ENCODE measurements at places on chromosomes 11 and 22.

DNA sequence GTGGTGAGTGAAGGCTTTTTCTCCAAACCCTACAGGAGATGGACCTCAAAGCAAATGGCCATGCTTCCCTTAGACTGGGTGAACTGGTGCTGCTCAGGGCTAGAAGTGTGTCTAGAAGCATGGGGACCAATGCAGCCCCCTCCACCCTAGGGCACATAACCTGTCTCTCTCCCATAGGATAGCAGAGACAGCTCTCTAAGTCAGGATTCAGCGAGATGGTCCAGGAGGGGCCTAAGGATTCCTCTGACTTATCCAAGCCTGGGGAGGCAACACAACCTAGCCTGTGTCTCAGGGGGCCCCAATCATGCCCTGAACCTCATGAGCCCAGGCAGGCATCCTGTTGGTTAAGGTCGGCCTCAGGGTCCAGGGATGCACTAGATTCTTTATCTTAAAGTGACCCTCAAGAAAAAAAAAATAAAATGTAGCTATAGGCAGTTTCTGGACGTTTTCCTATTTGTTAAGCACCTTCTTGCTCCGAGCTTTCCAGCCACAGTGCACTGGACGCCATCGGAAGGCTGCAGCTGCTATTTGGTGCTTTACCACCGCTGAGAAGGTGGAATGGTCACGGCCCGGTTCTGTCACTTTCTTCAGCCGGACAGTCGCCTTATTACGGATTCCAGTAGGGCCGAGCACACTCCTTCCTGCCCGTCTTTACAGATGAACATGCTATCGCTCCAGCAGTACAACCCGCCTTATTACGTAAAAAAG lies 5.0 kb upstream of the CCND1 start:
- DNase-seq = no peak

GRCh38 chr11:101407324-101407723 lies 176.5 kb downstream of the TRPC6 start:
- no peak for DNase-seq

- no peak for DNase-seq
Observed at GRCh38 chr11:92462821-92463220, 238.2 kb downstream of the FAT3 start.

- DNase-seq = no peak
Observed at GRCh38 chr22:27129266-27129665, 471.9 kb downstream of the MIAT start.

DNA sequence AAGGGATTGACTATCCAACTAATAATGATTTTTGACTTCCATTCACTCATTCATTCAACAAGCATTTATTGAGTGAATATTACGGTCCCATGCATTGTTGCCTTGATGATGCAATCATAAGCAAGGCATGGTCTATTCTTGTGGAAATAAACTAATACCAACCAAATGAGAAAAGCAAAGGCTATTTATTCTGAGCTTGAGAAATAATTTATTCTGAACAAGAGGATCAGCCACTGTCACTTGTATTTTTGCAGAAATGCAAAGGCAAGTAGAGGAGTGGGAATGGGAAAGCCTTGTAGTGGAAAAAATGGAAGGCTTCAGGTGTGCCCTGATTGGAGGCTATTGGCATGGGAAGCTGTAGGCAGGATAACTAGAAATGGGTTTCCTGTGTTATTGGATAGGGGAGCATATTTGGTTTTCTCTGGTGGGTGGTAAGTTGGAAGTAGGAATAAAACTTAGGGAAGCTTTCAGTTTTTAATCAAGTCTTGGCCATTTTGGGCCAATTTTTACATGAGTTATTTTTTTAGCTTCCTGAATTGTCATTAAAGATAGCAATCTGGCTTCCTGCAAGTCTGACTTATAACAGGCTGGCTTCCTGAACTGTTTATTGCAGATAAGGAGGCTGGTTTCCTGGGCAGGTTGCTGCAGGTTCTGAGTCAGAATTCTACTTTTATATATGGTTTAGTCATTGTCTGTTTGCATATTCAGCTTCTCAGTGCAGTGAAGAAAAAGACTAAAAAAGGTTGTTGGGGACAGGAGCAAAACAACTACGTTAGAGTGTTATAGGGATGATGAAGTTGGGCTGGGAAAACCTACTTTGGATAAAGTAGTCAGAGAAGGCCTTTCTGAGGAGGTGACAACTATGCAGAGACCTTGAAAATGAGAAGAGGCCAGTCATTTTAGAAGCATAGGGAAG lies 106.7 kb downstream of the APIP start:
- no peak for DNase-seq

DNA sequence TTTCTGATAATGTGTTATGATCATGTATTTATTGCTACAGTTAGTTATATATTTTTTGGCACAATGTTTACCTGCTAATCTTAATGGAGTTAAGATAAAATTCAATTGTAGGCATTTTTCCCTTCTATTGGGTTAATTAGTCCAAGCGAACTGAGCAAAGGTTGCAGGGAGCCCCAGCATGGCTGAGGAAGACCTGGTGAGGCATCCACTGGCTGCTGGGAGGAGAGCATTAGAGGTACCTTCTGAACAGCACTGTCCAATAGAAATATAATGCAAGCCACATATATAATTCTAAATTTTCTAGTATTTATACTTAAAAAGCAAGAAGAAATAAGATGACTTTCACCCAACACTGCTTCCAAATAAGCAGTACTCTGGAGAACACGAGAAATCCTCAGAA lies 689 bp upstream of the TMEM126A start:
- DNase-seq = no peak

- no peak for DNase-seq
Observed at GRCh38 chr22:37196539-37197450, 8.7 kb upstream of the C1QTNF6 start.

DNA sequence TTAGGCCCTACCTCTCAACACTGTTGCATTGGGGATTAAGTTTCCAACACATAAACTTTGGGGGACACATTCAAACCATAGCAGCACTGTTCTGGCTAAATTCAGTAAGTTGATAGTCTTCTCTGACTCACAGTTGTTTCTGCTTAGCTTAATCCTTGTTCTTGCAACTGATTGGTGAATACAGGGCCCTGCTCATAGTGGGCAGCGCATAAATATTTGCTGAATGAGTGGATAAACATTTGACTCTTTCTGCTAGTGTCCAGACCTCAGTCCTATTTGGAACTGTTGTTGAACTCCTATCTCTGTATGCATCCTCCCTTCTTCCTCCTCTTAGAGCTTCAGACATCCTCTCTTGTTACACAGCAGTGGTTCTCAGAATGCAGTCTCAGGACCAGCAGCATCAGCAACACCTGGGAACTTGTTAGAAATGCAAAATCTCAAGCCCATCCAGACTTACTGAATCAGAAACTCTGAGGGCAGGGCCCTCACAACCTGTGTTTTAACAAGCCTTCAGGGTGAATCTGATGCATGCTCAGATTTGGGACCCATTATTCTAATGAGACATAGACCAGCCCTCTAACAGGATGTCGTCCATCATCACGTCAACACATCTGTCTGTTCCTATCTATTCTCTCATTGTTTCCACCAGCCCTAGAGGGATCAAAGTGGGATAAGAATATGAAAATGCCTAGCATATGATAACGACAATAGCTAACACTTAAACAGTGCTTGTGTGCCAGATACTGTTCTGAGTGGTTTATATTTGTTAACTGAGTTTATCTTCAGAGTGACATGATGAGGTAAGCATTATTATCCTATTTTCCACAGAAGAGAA lies 22.3 kb downstream of the SPON1 start:
- DNase-seq = no peak

- DNase-seq = no peak
Observed at GRCh38 chr11:113873236-113873626, 2.1 kb downstream of the USP28 start.

DNA sequence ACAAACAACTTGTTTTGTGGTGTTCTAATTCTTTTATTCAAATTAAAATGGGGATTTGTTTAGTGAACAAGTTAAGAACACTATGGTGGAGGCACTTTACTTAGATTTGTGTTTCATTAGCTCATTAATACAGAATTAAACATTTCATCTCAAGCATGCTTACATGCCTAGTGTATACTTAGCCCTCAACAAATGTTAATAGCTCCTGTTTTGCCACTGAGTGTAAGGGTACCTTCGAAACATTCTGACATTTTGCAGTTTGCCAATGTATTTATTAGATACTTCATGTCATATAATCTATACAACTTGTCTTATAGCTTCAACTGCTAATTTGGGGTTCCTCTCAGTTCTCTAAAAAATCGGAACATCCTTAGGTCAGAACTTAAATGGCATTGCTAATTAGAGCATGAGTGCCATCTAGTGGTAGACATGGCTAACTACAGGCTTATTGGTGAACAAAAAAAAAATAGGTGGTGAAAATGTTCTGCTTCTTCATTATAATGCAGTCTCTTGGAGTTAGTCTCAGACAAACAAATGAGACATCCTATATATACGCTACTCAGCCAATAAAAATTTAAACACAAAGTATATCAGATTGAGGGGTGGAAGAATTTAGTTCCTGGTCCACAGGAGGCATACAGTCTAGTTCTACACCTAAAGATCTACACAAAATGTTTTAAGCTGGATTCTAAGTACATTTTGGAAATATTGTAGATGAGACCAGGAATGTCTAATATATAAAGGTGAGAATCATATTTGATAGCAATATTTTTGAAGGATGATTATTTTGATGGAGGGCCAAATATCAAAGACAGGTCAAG lies 4.9 kb upstream of the CNTN5 start:
- DNase-seq = no peak

GRCh38 chr11:116420770-116421528 lies 351.8 kb downstream of the BUD13 start:
- DNase-seq = no peak

GRCh38 chr22:38335077-38335476 lies 17.8 kb upstream of the CSNK1E start:
- DNase-seq = no peak

- DNase-seq = no peak
Observed at GRCh38 chr11:8062781-8063257, 18.2 kb upstream of the TUB start.

- DNase-seq = no peak
Observed at GRCh38 chr11:99554232-99554903, 533.6 kb downstream of the CNTN5 start.

- no peak for DNase-seq
Observed at GRCh38 chr11:60825118-60825517, 16.8 kb upstream of the CCDC86 start.

DNA sequence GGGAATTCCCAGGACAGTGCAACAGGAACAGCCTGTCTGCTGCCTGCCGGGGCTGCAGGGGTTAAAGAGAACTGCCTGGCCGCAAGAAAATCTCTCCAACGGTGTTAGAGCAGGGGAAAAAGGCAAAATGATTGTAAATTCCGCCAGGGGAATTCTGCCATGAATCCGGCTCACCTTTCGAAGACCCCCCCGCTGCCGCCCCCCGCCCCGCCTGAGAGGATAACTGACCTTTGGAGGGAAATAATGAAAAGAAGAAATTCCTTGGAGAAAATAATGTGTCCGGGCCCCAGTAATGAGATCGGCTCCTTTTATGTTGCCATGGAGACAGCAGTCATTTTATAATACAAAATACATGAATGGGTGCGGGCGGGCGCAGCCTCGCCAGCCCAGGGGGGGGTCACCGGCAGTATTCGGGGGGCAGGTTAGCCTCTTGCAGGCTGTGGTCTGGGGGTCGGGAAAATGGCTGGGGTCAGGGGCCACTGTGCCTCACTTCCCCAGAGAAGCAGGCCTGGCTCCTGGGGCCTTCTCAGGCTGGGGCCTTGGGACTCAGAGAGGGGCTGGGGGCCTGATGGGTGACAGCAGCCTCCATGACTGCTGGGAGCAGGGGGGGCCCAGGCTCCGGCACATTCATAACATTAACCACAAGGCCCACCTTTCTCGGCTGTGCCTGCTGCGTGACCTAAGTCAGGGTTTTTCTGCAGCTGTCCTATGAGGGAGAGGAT lies 228.1 kb downstream of the MN1 start:
- no peak for DNase-seq

DNA sequence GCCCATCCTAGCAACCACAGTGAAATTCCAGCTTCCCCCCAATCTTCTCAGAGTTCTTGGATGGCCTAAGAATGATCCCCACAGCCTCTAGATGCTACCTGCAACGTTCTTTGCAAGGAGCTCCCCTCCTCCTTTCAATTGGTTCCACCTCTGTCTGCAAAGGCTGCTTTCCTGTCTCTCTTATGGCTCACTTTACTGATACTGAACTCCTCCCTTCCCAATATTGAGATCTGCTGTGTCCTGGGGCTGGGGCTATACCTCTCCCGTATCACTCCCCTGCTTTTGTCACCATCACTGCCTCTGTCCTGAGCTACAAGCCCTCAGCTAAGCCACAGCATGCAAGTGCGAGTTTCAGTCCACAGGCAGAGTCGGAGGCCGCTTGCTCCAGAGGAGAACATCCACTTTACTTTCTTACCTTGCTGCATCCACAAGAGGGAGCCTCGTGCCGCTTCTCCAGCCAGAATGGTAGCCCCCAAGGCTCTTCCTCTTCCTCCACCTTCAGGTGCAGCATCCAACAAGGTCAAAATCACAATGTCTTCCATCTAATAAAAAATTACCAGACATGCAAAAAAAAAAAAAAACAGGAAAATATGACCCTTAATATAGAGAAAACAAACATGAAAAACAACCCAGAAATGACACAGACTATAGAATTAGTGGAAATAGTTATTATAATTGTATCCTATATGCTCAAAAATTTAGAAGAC lies 48.6 kb upstream of the TMEM45B start:
- DNase-seq = no peak

DNA sequence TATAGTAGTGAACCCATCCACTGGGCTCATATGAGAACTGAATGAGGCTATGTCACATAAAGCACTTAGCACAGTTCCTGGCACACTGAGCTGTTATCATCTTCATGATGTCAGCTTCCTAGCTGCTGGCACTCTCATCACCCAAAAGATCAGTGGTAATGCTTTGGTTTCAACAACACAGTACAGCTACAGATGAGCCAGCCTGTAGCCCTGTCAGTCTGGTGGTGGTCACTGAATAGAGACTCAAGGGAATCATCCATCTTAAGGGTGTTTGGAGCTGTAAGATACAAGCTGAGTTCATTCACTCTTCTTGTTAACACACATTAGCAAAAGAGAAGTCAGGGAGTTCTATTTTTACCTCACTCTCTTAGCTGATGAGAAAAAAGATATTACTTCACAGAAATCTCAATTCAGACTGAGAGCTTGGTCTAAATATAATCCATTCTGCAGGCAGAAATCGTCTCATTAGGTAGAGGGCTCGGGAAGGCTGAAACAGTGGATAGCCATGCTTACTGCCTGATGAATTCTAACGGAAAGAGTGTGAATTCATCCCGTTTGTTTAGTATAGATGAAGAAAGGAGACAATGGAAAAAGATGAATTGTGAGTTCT lies 6.3 kb upstream of the SLC1A2 start:
- DNase-seq = no peak
